ENCODE measurements at places on chromosomes 1 and 21. TPM values are rescaled to one million over a fixed set of nuclear protein-coding genes. Genes with fewer than 3 reads are reported as not detected.

- H3K27ac ChIP-seq: peak overlapping the region; percentile 90
- H3K36me3 ChIP-seq: no peaks in the 10 kb centered on the region
- no peaks in the 10 kb centered on the region for H3K27me3 ChIP-seq
- DNase-seq: no peak
Observed at GRCh38 chr1:230824551-230824918, 43.8 kb downstream of the C1orf198 start.

Gene NEGR1
- 42.8 TPM for total RNA-seq

DNA sequence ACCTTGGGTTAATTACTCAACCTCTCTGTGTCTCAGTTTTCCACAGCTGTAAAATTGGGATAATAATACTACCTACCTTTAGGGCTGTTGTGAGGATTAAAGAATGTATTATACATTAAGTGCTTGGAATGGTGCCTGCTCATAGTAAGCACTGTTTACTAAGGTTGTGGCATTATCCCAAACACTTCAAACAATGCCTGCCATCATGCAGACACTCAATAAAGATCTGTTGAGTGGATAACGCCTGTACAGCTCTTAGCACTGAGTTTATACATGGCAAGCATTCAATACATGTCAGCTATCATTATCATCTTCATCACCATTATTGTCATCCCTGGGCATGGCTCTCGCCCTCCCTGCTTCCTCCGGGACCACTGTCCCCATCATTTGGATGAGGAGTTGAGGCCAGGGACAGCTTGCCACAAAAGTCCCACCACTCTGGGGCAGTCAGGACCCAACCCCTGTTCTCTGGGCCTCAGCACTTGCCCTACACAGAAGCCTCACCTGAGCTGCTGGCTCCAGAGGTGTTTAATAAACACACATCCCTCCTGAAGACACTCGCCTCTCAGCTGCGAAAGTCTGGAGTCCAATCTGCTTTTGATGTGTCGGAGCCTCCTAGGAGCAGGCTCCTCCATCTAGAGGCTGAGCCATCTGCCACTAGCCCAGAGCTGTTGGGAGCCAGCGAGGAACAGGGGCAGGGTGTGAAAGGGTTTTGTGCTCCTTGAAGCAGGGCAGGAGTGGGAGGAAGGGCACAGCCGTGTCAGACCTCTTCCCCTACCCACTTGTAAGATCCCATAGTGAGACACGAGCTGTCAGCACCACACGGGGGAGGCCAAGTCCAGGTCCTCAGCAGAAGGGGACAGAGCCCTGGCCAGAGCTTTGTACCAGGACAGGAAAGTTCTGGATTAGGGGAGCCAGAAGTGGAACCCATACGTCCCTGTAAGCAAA, 80.9 kb upstream of the ZC3H12A start:
- H3K4me1 ChIP-seq: no peaks in the 10 kb centered on the region
- no peak overlapping the region for H3K27ac ChIP-seq
- H3K4me3 ChIP-seq: no peak overlapping the region

DNA sequence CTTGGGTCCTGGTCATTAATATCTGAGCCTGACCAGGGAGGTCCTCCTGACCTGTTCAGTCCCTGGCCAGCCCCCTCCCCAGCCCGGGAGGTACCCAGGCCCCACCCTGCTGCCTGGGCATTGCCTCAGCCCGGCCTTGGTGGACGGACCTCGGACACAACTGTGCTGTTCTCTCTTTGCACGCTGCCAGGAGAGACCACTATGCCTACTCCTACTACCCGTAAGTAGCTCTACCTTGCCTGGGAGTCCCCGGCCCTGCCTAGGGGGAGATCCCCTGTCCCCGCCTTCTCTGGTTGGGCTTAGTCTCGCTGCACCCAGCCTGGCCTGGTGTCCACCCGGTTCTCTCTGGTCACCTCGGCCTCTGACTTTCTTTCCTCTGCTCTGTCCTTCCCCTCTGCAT, 53.2 kb downstream of the PTPRU start:
- no peaks in the 10 kb centered on the region for H3K27me3 ChIP-seq
- H3K4me3 ChIP-seq: no peak overlapping the region
- H3K27ac ChIP-seq: no peak overlapping the region
- H3K36me3 ChIP-seq: no peaks in the 10 kb centered on the region
- no peak for DNase-seq

DNA sequence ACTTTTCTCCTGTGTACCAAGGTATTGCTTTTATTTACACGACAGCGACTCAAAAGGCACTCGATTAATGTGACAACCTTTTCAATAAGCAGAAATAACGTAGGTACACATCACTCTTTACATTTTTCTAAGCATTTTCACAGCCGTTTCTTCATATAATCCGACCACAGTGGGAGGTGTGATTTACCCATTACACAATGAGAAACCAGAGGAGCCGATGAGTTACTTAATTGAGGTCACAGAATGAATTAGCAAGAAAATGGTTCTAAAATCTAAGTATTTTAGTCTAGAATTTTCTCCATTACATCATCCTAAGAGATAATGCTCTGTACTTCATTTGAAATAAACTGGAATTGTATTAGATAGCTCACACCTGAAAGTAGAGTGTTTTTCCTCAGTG, 71.5 kb downstream of the UMODL1 start:
- H3K4me1 ChIP-seq: no peaks in the 10 kb centered on the region
- H3K27me3 ChIP-seq: no peaks in the 10 kb centered on the region
- H3K27ac ChIP-seq: no peak overlapping the region
- H3K4me3 ChIP-seq: no peak overlapping the region
- no peaks in the 10 kb centered on the region for H3K36me3 ChIP-seq
- DNase-seq: no peak

Gene DNASE2B
- total RNA-seq: not detected

Gene FUBP1
- total RNA-seq: 90.3 TPM

Gene PTGS2
- total RNA-seq: 0.53 TPM

Gene OR2L3
- total RNA-seq: not detected
